ENCODE measurements at places on chromosomes 5 and 9.

- no peak for DNase-seq
These were observed 94.8 kb downstream of the ERCC6L2 start for GRCh38 chr9:95970317-95970716.

- DNase-seq: no peak
These were observed 75.7 kb downstream of the TUSC1 start for GRCh38 chr9:25602400-25603044.

GRCh38 chr9:92342825-92343488 lies 17.2 kb downstream of the CENPP start:
- no peak for DNase-seq

DNA sequence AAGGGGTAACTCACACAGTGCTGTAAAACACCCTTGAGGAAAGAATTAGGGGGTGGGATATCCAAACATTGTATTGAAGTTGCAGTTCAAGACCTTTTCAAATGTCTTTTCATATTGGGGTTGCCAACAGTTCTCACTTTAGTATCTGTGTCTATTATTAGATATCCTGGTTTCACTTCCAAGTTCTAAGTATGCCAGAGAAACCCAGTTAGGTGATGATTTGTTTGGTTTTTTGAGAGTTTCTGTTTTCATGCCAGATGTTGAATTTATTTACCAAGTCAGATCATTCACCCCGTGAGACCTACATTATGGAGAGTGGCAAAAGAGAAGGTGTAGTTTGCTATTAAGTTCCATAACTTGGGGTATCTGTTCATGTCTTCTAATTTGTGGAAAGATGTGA lies 64.5 kb downstream of the C9orf152 start:
- no peak for DNase-seq

DNA sequence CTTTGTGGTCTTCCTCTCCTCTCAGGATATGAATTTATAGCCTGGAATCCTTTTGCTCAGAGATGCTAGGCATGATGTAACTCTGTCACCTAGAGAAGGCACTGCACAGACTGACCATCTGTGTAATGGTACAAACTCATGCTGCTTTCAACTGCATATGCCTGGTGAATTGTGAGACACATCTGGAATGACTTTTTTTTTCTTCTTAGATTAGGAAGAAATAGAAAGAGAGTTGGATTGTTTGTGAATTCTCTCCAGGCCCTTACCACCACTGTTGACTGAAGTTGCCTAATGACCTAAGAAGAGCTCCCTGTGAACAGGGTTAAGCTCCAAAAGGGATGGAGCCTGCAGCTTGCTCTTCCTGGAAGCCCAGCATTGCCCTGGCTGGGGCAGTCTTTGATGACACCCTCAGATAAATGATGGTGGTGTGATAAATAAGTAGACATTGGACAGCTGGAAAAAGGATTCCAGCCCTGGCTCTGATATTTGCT lies 47.8 kb upstream of the TRIM32 start:
- no peak for DNase-seq

GRCh38 chr5:139138109-139138508 lies 60.1 kb downstream of the SIL1 start:
- no peak for DNase-seq

- no peak for DNase-seq
These were observed 669.2 kb upstream of the ACO1 start for GRCh38 chr9:31715250-31715649.

DNA sequence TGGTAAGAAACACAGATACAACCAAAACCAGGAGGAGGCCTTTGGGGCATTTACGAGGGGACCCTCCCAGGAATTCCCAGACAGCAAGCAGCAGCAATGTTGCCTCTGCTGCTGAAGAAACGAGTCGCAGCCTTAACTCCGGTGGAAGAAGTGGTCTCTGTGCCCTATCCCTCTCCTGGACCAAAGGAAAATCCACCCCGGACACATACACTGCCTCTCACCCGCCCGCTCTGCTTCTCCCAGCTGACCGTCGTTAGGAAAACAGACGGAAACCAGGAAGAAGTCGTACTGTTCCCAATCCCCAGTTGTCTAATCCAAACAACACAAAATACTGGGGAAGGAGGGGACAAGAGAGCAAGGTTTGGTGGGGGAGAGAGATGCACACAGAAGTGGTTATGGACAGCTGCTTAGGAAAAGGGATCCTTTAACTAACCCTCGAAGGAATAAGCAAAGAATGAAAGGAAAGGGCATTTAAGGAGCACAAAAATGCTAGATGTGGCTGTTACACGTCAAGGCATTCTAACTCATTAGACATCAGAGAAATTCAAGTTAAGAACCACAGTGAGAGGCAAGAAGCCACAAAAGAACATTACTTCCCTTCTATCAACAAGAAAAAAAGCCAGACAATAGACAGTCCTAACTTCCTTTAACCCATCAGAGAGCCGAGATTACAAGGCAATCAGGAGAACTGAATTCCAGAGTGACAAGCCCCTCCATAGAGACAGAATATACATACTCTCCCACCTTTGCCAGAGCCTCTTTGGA lies 71.9 kb downstream of the ACTL7B start:
- no peak for DNase-seq

DNA sequence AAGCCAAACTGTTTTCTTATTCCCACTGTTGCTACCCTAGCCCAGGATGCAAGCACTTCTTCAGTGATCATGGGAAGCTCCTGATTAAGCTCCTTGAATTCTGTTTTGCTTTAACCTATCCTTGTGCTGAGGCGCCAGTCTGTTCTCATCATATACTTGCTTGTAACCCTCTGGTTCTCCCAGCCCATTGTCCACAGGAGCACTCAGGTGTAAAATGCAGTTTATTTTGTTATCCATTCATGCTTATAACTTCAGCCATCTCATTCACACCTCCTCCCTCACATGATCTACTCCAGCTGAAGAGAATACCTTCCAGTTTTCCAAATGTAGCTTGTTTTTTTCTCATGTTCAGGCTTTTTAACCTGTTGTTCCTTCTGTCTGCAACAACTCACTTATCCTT lies 402.1 kb upstream of the BRINP1 start:
- DNase-seq: no peak

DNA sequence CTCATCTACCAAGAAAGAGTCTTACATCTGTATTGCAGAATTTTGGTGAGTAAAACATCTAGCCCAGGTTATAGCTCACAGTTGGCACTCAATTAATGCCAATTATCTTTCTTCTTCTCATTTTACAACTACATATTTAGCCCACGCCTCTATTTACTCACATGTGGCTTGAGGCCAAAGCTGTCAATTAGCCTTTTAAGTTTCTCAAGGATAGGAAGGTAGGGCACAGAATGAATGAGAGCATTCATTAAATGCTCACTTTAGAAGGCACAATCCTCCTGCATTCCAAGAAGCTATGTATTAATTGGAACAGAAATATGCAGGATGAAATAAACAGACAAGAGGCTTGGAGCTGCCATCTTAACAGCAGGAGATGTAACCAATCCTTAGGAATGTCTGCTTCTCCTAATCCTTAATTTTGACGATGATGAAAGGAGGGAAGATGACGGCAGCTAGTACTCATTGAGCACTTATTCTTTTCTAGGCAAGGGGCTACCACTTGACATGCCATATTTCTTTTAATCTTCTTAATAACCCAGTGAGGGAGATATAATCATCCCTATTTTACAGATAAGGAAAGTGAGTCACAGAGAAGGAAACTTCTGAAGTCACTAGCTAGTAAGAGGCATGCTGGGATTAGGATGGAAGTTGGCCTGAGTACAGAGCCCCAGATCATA lies 30.8 kb upstream of the PANK3 start:
- no peak for DNase-seq

- no peak for DNase-seq
These were observed 16.7 kb upstream of the SCGB3A1 start for GRCh38 chr5:180607861-180608571.

GRCh38 chr5:7446913-7447312 lies 51.0 kb downstream of the ADCY2 start:
- no peak for DNase-seq

GRCh38 chr5:87541033-87541432 lies 128.3 kb upstream of the CCNH start:
- no peak for DNase-seq

- no peak for DNase-seq
These were observed 79.5 kb downstream of the OSMR start for GRCh38 chr5:38925154-38925925.

GRCh38 chr5:34691326-34691725 lies 35.2 kb downstream of the RAI14 start:
- no peak for DNase-seq

- DNase-seq: no peak
These were observed 433 bp upstream of the PTAR1 start for GRCh38 chr9:69760278-69760610.

DNA sequence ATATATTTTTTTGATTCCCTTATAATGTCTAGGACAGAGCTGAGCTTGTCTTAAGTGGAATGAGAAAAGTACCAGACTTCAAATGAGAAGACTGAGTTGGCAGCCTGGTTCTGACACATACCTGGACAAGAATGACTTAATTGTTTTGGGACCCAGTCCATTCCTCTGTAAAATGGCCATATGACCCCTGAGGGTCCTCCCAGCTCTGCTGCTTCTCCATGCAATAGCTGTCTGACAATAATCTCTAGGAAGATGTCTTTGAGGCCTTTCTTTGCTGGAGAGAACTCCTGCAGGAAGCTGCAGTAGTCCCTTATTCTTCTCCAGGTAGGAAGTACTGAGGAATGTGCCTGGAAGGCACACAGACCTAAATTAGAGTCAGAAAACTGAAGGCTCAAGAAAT lies 55.9 kb upstream of the SLIT3 start:
- DNase-seq: no peak

GRCh38 chr5:108747774-108748400 lies at the start of gene FER:
TSS of gene FER (plus strand) at chr5:108747897. CDS start at chr5:108798183, 50,286 bp downstream.
- DNase-seq: no peak

- no peak for DNase-seq
These were observed 21.1 kb upstream of the DMRTA1 start for GRCh38 chr9:22425551-22425950.

GRCh38 chr9:87337335-87338087 lies 160.2 kb upstream of the DAPK1 start:
- no peak for DNase-seq

DNA sequence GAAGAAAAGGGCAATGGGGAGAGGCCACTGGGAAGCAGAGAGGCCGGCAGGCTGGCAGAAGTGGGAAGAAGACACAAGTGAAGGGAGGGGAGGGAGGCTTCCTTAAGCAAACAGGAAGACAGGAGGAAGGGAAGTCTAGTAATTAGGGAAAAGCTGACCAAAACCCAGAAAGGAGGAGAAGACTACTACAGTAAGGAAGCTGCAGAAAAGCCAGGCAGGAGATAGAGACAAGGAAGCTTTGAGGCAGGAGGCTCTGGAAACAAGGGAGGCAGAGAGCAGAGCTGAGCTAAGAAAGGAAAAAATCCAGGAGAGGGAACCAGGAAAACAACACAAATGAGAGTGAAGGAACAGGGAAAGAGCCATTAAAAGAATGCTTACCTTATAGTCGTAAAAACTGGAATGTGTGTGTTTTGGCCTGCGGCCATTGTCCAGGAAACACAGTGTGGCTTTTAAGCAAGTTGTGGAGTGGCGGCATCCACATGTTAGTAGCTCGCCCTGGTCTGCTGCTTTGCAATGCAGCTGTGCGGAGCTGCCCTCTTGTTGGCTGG lies 317.1 kb upstream of the CLINT1 start:
- no peak for DNase-seq

- no peak for DNase-seq
These were observed 2.0 kb upstream of the C5orf15 start for GRCh38 chr5:133970325-133970909.

DNA sequence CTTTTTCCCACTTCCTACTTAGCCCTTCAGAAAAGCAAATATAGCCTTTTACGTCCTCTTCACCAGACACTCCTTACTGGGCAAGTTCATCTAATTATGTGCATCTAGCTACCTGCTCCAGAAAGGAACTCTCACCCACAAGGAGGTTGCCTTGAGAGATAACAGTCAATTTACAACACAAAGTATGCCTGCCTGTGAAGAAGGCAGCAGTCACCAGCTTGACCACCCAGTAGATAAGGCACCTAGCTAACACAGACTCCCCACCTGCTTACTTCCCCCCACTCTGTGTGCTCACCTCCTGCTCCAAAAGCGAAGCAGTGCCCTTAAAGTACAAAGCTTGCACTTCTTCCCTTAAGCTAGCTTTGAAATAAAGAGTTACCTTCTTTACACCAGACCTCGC lies 111.7 kb upstream of the MRPS30 start:
- DNase-seq: no peak

DNA sequence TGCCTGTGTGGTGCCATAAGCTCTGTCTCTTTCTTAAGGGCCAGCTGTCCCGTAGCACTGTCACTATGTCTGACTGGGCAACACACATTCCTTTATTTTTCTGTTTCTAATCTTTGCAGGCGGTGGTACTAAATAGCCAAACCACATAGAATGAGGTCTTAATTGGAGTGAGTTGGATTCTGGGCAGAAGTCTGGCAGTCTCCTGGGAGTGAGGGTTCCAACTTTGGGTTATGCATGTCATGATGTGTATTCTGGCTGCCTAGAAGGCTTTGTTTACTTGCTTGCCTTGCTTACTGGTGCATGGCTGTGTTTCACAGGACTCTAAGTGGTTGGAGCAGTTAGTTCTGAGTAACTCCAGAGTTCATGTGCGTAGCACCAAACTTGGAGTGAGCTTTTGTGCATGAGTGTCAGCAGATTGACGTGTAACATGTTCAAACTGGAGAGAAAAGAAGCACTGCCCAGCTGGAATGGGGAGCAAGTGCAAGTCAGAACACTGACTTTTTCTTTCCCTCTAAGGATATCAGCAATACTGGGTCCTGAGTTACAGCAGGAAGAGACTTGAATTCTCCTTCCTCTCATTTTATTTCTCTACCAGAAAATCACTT lies 185.8 kb downstream of the PCSK1 start:
- DNase-seq: no peak

DNA sequence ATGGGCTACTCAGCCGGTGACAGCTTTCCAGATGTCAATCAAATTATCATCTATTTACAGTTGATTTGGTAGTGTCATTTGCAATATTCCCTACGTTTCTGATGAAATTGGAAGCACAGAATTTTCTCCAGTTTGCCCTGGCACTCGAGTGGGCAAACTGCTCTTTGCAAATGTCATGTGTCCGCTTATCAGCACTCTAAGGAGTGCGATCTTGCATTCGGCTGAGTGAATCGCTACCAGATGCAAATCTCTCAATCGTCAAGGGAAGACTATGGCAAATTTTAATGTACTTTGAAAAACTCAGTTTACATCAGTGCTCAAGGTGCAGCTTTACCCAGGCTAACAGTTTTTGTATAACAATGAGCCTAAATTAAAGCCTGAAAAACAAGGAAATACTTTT lies 66.8 kb downstream of the BNC2 start:
- no peak for DNase-seq

Measured in stimulated activated CD8-positive, alpha-beta memory T cell treated with anti-CD3 and anti-CD28 coated beads, Interleukin-2, amount 100 ng/mL, for 48 hours (primary cell).